ENCODE measurements at places on chromosomes 16 and 17. TPM values are rescaled to one million over a fixed set of nuclear protein-coding genes. Genes with fewer than 3 reads are reported as not detected.

The KRTAP2-3 gene
- total RNA-seq = not detected

The PRR15L gene
- 1.1 TPM for total RNA-seq

DNA sequence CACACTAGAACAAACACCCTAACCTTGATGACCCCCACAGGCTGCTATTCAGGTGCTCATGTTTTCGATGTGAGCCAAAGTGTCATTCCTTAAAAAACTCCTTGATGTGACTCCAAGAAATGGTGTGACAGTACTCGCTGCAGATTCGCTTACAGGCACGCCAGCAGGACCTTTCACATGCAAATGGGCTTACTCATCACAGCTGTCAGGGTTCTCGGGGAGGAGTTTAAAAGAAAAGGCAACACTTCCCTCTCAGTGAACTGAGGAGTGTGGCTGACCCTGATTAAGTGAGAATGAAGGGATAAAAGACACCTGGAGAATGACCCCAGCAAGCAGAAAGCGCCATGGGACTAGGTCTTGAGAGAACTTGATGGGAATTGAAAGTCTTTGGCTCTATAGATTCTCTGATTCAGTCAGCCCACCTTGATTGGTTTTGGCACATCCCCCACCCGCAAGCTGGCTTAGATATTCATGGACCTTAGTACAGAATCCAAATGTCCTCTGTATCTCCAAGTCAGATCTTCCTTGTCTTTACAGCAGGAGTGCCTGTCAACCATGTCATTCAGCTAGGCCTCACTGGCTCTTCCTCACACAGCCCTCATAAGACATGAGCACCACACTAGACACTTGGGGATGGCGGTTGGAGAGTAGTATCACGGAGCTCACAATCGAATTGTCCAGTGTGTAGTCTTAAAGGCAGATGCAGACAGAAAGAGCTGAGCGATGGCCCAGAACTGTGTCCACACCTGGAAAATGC lies 82.6 kb downstream of the HIC1 start:
- peak; percentile 60 for DNase-seq

GRCh38 chr17:78408476-78409050 lies 30.1 kb downstream of the PGS1 start:
- no peak for DNase-seq
